Stimulated activated CD4-positive, alpha-beta T cell treated with anti-CD3 and anti-CD28 coated beads, Interleukin-4, amount 100 ng/mL, for 4 hours (primary cell): ENCODE measurements at places on chromosomes 12 and 14.

- no peak for DNase-seq
These were observed 6.8 kb upstream of the SIX1 start for GRCh38 chr14:60655898-60656685.

GRCh38 chr14:92472860-92473259, 40.7 kb upstream of the RIN3 start:
- no peak for DNase-seq

- DNase-seq = no peak
These were observed 17.9 kb downstream of the PXN start for GRCh38 chr12:120247621-120248030.

- no peak for DNase-seq
These were observed 4.0 kb downstream of the C14orf119 start for GRCh38 chr14:23099212-23099861.

DNA sequence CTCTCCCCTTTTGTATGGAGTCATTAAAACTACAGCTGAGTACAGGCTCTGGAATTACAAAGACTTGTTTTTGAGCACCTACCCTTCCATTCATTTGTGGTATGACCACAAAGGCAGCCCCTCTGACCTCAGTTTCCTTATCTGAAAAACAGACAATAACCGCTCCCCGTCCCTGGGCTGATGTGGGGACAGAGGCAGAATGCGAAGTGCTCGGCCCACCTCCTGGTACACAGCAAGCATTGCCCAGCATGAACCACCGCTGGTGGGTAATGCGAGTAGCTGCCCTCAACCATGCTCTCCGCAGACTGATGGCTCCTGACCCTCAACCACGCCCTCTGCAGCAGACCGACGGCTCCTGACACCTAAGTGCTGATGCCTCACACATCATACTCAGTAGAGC, 22.4 kb downstream of the P2RX2 start:
- DNase-seq = no peak

- no peak for DNase-seq
These were observed 85.5 kb downstream of the CEP83 start for GRCh38 chr12:94374124-94374523.

DNA sequence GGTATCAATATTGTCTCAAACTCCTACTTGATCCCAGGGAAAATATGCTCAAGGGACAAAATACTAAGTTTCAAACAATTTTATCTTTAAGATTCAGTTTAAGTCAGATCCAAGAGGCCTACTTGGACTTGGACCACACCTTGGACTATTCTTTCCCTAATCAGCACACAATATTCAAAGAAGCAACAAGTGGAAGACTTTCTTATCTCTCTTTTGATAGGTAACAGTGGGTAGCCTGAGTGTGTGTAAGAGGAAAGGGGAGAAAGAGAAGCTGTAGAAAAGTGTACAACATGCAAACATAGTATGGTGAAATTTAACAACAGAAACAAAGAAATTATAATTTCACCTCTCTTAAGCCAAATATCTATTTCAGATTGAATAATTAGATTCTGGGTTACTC, 6.5 kb downstream of the CERS5 start:
- DNase-seq = no peak

GRCh38 chr12:116106870-116107269, 170.6 kb downstream of the MED13L start:
- DNase-seq = no peak

GRCh38 chr12:11705010-11705409, 55.5 kb downstream of the ETV6 start:
- DNase-seq = no peak

GRCh38 chr12:75337905-75338304, 3.4 kb downstream of the GLIPR1L1 start:
- no peak for DNase-seq

DNA sequence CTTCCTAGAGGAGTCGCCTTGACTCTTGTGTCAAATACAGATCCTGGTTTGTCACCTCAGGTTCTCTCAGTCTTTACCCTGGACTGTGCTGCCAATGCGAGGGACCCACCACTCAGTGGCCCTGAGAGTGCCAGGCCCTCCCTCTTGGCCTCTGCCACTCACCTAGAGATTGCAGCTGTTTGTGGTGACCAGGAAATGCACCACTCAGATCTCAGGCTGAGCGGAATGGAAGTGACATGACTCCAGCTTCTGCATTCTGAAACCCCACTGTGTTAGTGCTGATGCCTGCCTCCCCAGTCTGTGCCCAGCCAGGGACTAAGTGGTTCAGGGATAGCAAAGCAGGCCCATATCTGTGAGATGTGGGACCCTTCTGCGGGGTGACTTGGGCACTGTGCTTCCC, 27.8 kb upstream of the NEDD1 start:
- no peak for DNase-seq

DNA sequence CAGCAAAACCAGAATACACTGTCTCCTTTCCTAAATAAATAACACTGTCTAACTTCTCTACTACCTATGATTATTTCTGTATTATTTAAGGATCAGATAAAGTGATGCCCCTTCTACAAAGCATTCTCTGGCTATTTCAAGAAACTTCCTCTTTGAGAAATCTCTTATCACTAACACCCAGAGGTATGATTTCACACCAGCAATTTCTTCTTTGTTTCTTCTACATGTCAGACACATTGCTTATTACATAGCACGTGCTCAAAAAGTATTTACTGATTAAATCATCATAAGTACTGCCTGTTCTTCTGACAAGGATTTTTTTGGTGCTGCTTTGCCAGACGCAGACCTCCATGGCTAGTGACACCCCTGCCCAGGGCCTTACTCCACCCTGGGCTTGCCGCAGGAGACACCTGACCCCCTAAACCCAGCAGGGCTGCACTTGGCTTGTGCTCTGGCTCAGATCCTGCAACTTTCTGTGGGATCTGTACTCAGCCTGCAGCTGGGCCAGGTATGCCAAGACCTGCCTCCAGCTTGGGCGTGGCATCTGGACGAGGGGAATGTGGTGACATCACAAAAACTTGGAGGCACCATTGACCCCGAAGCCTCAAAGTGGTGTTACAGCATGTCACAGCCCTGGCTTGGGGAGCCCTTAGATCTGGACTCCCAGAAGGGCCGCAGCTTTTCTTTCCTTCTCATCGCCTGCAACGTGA, 15.4 kb upstream of the HIGD1C start:
- no peak for DNase-seq

GRCh38 chr12:56188778-56189098, 545 bp downstream of the SMARCC2 start:
- peak; percentile 1 for DNase-seq

- DNase-seq = no peak
These were observed 306.9 kb downstream of the AACS start for GRCh38 chr12:125372085-125372484.

DNA sequence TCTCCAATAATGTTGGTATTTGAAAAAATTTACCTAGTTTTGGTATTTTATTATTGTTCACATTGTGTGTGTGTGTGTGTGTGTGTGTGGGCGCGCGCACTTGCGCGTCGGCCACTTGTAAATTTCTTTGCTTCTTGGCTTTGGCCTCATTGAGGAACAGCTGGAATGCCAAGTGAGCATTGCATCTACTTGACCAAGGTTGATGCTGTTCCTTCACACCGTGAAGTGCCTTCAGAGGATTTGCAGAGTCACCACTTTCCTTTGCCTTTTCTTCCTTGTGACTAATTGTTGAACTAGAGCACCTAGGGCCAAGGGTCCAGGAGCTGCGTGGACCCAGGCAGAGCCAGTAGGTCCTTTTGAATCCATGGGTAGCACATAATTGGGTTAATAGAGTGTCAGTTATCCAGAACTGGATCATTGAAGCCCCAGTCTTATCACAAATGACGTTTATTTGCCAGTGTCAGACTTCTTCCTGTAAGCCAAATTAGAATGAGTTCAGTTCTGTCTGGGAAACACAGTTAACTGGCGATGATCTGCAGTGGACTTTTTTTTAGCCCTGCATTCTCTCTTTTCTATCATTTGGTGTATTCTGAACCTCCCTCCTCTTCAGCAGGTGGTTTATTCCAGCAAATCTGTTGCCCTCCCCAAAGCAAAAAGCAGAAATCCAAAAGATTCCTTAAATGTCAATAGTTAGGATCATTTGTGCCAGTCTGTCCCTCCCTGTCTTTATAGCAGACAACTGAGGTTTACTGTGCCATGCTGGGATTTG, 2.6 kb downstream of the PPP2R5C start:
- DNase-seq = no peak

DNA sequence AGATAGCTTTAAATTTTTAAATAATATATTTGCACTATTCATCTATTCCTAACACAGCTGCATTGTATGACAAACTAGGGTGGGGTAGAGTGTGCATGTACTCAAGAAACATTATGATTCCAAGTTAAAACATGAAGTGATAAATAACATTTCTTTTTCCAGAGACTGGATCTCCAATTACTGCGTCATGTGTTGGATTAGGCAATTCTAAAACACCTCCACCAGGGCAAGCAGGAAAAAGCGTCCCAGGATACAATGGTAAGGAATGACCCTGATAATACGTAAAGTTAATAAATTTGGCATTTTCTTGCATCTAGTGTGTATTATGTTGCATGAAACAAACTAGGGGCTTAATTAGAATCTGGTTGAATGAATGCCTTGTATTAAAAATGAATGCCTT, 138.9 kb downstream of the ACSS3 start:
- no peak for DNase-seq

- no peak for DNase-seq
These were observed 224.3 kb downstream of the PELI2 start for GRCh38 chr14:56342494-56342942.

DNA sequence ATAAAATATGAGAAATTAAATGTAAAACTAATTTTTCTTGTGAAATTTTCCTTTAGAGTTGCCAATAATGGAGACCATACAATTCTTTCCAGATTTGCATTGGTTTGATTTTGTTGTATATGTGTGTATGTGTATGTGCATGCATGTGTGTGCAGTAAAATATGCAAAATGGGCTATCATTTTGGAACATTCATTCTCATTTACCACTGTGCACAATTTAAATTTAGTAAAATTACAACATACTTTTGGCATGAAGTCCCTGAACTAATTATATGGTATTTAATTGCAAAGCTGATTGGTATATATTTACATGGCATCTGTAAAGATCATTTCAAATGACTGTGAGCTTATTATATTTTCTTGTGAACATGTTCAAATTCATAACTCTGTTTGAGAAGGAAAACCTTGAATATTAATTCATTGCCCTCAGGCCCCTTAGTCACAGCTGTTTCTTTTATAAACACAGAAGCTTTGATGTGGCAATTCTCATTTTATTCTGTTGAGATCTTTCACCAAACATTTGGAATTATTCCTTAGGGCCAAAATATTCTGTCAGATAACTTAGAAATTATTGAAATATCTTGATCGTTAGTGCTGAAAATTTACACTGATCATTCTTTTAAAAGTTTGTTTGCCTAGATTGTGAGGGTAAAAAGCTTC, 17.6 kb downstream of the KERA start:
- no peak for DNase-seq

DNA sequence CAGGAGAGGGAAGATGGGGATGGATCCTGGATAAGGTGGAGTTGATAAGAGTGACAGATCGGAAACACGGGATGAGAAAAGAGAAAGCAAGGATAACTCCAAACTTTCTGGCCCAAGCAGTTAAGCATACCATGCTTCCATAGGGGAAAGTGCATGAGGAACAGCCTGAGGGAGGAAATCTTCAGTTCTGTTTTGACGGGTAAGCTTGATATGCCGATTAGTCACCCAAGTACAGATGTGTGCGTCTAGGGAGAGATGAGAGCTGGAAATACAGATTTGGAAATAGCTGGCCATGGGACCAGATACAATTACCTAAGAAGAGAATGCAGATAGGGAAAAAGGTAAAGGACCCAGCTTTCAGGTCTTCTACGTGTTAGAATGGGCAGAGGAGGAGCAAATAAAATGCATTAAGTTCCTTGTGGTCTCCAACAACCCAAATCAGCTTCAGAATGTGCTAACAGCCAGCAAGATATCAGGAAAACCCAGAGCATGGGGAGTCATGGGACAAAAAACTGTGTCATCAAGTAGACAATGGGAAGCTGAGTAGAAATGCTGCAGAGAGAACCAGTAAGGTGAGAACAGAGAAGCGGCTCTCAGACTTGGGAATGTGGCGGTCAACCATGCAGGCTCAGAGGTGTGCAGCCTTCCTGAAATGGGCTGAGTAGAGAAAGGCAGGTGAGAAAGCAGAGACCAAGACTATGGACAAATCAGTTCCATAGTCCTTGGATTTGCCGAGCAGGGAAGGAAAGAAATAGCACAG, 56.3 kb downstream of the PPP1R36 start:
- no peak for DNase-seq

GRCh38 chr12:39173726-39174125, 268.3 kb upstream of the CPNE8 start:
- no peak for DNase-seq

DNA sequence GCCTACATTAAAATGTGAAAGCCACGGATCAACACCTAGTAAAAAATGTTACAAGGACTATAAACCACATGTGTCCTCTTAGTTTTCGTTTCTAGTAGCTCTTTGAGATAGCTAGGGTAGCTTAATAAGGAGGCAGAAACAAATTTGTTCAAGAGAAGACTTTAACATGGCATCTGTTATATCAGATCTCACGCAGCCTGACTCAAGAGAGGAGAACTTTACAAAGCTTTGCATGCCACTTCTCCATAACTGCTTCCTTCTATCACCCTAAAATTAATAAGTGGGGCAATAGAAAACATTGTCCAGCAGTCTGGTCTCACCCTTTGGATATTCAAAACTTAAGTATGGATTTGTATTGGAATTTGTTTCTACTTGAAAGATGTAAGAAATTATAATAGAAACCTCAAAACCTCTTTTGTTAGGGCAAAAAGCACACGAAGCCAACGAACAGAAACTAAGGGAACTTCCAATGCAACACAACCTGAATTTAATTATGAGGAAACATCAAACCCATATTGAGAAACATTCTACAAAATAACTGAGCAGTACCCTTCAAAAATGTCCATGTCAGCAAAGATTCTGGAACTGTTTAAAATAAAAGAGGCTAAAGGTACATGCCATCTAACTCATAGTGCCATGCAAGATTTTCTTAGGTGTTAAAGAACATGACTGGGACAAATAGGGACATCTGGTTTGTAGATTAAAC, 194.8 kb downstream of the LRIG3 start:
- no peak for DNase-seq

GRCh38 chr14:94355191-94355794, 32.2 kb upstream of the SERPINA6 start:
- no peak for DNase-seq

- DNase-seq = no peak
These were observed 76.6 kb downstream of the SINHCAF start for GRCh38 chr12:31249356-31249755.

DNA sequence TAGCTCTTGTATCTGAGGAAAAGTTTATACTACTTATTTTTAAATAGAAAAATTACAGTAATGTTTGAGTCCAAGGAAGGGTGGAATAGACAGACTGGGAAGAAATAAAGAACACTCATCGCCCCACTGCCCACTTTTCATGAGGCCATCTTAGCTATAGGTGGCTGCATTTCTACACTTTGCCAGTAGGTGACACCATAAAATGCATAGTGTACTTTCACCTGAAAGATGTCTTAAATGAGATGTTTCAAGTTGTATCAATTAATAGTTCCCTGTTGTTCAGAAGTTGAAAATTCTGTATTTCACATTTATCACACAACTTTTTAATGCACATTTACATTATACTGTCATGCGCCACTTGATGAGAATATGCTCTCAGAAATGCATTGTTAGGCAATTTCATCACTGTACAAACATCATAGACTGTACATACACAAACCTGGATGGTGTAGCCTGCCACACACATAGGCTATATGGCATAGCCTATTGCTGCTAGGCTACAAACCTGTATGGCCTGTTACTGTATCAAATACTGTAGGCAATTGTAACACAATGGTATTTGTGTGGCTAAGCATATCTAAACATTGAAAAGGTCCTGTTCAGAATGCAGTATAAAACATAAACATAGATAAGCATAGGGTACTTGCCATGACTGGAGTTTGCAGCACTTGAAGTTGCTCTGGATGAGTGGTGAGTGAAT, 27.6 kb downstream of the PMCH start:
- DNase-seq = no peak
